Stimulated activated CD4-positive, alpha-beta T cell treated with anti-CD3 and anti-CD28 coated beads, Interleukin-1b, Interleukin-23, amount 100 ng/mL, for 1 hour (primary cell): ENCODE measurements at places on chromosomes 12 and 14.

- no peak for DNase-seq
Observed at GRCh38 chr12:93122569-93123091, 193.5 kb upstream of the EEA1 start.

GRCh38 chr14:97005934-97006333 lies 208.8 kb downstream of the VRK1 start:
- DNase-seq, result no peak

DNA sequence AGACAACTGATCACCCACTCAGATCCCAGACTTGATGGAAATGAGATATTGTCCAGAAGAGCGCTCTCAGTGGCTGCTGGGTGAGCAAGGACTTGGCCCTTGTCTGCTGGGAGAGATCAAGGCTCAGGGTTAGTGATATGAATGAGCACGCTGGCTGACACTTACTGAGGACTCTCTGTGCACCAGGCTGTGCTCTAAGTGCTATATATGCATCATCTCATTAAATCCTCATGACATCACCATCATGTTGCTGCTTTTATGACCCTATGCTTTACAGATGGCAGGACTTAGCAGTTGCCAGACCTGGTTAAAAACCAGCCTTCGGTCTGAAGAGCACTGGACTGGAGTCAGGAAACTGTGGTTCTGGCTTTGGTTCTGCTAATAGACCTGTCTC lies 260.9 kb downstream of the VRK1 start:
- no peak for DNase-seq

DNA sequence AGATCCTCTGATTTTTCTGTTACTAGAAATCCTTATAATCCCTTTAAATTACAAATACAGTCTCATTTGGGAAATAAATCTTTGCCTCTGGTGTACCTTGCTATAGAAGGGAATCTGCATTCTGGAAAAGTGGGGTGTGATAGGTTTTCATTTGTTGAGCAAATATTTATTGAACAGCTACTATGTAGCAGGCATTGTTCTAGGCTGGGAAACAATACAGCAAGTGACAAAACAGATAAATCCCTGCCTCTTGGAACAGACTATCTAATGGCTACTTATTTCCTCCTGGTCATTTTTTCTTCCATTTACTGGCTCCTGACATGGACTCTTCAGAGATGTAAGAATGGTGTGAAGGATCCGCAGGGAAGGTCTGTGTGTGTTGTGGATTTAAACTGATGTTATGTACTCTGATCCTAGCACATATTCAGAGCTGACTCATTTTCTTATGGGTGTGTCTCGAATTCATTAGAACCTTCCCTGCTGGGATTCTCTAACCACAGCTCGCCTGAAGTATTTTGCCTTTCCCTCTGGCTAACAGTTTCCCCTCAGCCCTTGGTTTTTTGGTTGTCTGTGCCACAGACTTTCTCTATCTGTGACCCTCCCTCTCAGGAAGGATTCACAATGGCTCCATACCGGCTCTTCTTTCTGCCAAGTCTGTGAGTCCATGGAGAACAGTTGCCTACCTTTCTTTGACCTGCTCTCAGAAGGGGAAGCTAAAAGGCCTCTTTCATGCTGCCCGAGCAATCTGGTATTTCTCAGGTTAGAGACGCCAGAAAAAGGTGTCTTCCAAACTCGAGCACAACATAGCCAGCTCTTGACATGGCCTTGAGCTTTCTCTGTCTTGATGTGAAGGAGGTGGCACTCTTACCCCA lies 53.7 kb downstream of the TMTC2 start:
- DNase-seq, result no peak

DNA sequence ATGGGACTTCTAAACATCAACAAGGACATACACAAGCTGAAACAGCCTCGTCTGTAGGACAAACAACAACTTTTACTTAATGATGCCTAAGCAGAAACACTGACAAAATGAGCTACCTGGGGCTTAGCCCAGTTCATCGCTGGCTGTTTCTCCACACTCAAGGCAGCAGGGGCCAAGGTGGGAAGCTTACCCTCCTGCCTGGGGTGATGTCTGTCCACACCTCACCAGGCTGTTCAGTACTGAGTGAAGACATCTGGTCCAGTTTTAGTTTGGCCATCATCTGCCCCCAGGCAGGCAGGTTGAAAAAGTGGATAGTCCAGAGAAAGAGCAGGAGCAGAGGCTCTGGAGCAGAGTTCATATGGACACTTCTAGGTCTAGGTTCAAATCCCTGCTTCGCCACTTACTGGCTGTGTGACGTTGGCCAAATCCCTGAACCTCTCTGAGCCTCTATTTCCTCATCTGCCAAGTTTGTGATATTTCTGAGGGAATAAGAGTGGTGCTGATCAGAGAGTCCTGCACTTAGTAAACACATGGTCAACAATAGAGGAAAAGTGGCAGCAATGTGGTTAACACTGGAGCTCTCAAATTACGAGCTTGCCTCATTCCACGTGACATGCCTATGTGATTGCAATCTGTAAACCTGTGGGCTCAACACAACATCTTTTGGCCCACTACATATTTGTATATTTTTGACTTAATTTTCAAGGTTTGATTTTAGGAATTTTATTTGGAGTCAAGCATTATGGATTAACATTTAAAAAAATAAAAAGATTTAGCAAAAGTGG lies 720.1 kb upstream of the TMEM132C start:
- DNase-seq, result no peak

GRCh38 chr14:91138511-91139359 lies 24.9 kb downstream of the DGLUCY start:
- DNase-seq, result no peak

DNA sequence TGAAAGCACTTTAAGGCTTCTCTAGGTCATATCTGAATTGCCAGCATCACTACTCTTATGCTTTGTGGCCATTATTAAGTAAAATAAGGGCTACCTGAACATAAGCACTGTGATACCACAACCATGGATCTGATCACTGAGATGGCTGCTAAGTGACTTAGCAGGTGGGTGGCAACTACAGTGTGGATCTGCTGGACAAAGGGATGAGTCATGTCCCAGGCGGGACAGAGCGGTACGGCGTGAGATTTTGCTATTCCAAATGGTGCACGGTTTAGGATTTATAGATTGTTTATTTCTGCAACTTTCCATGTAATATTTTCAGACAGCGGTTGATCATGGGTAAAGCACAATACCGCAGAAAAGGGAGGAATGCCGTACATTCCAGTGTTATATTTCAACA lies 39.4 kb downstream of the MLXIP start:
- no peak for DNase-seq

GRCh38 chr14:20489093-20489994 lies 16.0 kb upstream of the RNASE10 start:
- DNase-seq, result no peak

DNA sequence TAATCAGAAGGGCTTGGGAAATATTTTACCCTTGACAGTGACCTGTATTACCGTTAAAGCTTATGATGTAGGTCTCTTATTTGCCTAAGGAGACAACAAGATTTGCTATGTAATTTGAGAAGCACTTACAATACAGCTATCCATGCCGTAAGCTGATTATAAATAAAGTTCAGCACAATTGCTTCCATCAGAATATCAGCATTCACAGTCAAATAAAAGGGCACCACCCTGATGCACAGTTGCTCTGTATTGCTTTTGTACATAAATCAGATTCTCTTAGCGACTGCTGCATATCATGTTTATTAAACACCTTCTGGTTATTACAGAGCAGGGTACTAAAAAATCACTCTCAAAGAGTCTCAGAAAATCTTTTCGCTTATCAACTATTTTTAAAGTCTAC lies 67.3 kb upstream of the VRK1 start:
- no peak for DNase-seq

- DNase-seq, result no peak
Observed at GRCh38 chr12:127943481-127944210, 323.3 kb upstream of the TMEM132C start.
